ENCODE measurements at places on chromosomes 6 and 20.

GRCh38 chr6:145349950-145350510, 385.3 kb downstream of the EPM2A start:
- no peak for DNase-seq

DNA sequence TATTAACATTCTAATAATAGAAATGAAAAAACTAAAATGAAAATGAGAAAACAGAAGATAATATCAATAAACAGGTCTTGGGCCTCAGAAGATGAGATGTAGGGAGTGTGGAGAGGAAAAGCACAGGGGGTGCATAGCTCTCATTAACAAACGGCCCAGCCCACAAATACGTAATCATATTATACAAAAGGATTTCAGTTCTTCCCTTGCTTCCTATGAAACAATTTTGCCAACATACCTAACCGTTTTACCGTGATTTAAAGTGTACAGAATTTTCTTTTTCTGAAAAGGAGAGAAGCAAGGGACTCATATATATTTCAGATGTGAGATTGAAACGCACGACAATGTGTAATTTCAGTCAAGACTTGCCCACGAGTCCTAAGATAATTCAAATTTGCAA, 136.0 kb downstream of the HFE start:
- no peak for DNase-seq

GRCh38 chr6:142635130-142635529, 309.8 kb downstream of the HIVEP2 start:
- DNase-seq, result no peak

DNA sequence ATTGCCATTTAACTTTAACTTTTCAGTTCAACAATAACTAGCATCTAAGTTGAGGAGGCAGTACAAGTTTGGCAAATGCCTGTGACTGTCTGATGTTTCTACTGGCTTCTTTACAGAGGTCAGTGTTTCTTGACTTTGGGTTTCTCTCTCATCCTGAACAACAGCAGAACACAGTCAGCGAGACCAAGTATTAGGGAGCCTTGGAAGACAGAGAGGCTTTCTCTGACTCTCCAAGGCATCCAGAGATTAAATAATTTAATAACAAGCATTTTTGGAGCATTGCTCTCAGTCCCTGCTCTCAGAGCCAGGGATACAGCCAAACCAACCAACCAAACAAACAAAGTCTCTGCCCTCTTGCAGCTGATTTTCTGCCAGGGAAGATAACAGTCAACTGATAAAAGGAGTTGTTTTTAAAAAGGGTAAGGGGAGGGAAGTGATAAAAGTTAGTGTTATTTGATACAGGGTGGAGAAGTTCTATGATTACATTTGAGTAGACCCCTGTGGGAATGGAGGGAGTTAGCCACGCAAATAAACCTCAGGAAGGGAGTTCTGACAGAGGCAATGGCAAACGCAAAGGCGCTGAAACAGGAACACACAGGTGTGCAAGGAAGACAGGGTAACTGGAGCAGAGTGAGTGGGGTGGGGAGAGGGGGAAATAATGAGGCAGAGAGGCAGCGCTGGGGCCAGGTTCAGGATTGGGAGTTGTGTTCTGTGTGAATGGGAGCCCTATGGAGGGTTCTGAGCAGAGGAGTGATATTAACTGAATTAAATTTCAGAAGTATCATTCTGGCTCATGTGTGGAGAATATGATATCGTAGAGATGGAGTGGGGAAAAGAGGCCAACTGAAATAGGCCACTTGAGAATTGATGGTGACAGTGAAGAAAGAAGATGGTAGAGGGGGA, 55.2 kb downstream of the SEL1L2 start:
- no peak for DNase-seq

DNA sequence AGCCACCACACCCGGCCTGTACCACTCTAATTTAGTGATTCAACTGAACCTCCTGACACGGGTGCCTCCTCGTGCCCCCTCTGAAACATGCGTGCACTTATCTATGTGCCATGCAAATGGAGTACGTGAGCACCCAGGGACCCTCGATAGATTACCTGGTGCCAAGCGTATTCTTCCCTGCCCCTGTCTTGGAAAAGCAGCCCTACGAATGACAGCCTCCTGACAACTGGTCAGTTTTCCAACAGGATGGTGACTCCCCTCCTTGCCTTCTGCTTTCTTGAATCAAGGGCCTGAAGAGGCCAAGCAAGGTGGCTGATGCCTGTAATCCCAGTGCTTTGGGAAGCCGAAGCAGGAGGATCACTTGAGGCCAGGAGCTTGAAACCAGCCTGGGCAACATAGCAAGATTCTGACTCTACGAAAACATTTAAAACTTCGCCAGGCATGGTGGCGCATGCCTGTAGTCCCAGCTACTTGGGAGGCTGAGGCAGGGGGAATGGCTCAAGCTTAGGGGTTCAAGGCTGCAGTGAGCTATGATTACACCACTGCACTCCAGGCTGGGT, 25.4 kb upstream of the SYNJ2 start:
- no peak for DNase-seq

- DNase-seq, result no peak
Measured at GRCh38 chr20:57879779-57880570, 170.2 kb upstream of the PMEPA1 start.

DNA sequence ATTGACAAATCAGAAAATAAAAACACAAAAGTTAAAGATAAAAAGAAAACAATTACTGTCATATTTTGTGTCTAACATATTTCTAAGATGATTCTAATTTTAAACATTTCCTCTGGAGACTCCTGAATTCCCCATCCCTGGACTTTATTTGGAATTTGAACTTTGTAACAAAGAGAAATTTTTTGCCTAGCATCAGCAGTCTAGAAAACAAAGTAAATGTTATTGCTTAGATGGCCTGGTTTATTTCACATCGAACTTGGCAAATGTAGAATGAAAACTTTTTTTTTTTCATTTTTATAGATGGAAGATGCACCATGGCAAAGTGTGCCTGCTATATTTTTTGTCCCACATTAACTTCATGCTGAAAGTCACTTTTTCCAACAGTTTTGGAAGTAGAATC, 159.1 kb downstream of the TBX18 start:
- no peak for DNase-seq

Measured in activated CD8-positive, alpha-beta memory T cell treated with anti-CD3 and anti-CD28 coated beads for 1 hour (primary cell).